ENCODE measurements at places on chromosomes 12 and 14.

DNA sequence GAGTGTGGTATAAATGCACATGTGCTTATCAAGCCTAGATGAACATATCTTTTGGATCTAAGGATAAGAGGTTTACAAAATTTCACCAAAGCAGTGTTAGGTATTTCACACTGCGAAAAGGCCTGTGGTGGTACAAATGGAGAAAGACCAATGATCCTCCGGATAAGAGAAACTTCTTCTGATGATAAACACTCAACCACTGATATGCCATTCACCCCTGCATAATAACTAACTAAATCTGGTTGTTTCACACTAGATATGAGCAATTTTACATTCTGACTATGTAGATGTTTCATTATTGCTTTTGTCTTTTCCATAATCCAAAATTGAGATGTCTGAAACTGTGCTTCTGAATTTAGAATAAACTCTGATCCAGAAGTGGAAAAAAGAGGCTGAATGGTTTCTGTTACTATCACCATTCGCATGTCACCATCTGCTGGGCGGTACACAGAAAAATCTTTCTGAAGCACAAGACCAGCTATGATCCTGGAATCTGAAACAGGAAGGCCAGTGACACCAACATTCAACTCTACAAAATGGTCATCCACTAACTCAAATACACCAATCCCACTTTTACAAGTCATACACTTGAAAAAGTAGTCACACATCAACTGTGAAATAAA is 1.3 kb downstream of the BBS10 start:
- no peak for DNase-seq

GRCh38 chr14:72528059-72528862 is 365.6 kb downstream of the DPF3 start:
- no peak for DNase-seq

DNA sequence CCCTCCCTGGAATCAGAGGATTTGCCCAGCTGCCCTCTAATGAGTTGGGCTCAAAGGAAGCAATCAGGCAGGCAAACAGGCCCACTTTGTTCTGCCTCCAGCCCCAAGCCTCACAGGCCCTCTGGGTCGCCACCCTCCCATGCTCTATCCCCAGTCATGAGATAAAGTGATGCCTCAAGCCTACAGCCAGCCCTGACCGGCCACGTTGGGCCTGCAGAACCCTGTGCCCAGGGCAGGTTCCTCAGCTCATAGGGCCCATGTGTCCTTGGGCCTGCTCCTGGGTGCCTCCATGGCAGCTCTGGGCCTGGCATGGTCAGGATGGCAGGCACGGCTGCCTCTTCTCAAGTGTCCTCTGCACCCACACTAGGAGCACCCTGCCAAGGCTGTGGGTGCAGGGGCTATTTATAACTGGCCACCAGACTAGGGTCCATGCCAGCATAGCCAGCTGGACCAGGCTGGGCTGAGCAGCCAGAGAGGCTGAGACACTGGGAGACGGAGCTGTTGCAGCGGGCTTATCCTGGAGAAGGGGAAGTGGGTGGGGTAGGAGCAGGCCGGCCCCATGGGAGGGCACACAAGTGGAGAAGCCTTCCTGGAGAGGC is 20.2 kb downstream of the HDAC7 start:
- no peak for DNase-seq

DNA sequence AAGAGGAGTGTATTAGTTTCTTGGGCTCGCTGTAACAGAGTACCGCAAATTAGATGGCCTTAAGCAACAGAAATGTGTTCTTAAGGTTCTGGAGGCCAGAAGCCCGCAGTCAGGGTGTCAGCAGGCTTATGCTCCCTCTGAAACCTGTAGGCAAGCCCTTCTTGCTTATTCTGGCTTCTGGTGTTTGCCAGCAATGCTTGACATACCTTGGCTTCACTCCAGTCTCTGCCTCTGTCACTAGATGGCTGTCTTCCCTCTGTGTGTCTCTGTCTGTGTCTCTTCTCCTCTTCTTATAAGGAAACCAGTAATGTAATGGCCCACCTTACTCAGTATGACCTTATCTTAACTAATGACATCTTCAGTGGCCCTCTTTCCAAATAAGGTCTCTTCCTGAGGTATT is 85.1 kb downstream of the DERA start:
- DNase-seq = no peak
